ENCODE measurements at places on chromosomes 6 and 20.
A peak's percentile ranks its signal among the peaks of the same experiment; 100 is the strongest.

GRCh38 chr6:167397712-167398111 lies 72.8 kb downstream of the TTLL2 start:
- DNase-seq = no peak

- no peak for DNase-seq
Observed at GRCh38 chr20:10047427-10047826, 12.6 kb downstream of the ANKEF1 start.

- DNase-seq = no peak
Observed at GRCh38 chr6:29760328-29760727, 37.1 kb downstream of the HLA-F start.

DNA sequence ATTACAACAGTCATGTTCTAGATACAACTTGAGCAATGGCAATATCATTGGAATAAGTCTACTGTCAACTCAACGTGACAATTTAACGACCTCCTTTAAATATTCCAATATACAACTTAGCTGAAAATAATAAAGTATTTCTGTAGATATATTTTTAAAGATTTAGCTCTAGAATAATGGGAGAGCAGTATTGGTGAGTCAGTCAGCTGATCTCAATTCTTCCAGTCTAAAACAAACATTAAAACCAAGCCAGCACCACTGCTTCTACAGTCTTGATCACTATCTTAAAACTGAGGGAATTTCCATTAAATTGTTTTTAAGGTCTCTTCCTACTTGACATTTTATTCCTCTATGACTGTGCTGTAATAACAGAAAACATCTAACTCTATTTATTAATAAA lies 38.2 kb downstream of the NOL7 start:
- DNase-seq = peak; percentile 22

GRCh38 chr6:10373642-10374359 lies 41.1 kb downstream of the TFAP2A start:
- DNase-seq = no peak

DNA sequence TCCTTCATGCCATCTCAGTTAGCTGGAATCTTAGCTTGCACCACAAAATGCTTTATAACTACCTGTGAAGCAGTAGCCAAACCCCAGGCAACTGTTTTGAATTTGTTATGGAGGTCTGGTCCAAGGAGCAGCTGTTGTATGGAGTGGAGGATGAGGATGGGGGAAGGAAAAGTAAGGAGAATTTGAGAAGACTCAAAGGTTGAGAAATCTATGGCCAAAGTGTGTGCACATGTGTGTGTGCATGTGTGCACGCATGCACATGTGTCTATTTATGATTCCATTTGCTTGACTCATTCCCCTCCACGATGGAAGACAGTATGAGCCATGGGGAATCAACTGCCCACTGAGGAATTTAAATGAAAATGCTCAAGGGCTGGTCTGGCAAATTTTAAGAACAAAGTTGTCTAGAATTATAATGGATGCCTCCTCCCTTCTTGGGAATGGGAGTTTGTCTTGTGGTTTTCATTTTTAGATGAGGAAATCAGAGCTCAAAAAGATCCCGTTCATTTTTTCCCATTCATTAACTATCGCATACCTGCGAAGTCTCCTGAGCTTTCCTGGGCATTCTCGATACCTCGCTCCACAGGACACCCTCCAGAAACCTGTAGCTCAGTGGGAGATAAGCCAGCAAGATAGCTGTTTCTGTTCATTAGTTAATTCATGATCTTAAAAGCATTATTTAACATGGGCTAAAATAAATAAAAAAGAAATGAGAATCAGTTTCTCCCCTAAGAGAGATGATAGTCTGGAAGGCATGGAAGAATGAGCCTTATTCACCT lies 152.3 kb upstream of the NEDD9 start:
- DNase-seq = no peak

- peak; percentile 92 for DNase-seq
Observed at GRCh38 chr6:150169609-150170008, 26.8 kb downstream of the PPP1R14C start.

DNA sequence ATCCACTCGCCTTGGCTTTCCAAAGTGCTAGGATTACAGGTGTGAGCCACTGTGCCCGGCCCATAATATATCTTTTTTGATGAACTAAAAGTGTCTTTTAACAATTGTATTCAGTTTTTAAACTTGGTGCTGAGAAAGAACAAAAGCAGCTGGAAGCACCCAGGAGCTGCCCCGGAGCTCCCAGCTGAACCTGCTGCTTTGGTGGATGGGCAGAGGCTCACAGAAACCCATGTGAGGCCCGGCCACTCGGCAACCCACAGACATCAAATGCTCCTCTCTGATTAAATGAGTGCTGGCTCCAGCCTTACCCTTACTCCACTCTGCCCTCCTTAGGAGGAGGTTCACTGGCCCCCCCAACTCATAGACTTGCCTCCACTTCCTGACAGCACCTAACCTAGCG lies 59.4 kb upstream of the FRMD1 start:
- no peak for DNase-seq

- DNase-seq = no peak
Observed at GRCh38 chr6:145721144-145721543, 14.2 kb downstream of the EPM2A start.

DNA sequence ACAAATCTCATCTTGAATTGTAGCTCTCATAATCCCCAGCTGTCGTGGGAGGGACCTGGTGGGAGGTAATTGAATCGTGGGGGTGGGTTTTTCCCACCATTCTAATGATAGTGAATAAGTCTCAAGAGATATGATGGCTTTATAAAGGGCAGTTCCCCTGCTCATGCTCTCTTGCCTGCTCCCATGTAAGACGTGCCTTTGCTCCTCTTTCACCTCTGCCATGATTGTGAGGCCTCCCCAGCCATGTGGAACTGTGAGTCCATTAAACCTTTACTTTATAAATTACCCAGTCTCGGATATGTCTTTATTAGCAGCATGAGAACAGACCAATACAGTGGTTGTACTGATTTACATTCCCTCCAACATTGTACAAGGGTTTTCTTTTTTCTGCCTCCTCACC lies 69.7 kb downstream of the SUN5 start:
- DNase-seq = no peak

- no peak for DNase-seq
Observed at GRCh38 chr6:167526465-167527368, 201.8 kb downstream of the TTLL2 start.

- DNase-seq = no peak
Observed at GRCh38 chr6:157908369-157909281, 73.0 kb upstream of the SYNJ2 start.

DNA sequence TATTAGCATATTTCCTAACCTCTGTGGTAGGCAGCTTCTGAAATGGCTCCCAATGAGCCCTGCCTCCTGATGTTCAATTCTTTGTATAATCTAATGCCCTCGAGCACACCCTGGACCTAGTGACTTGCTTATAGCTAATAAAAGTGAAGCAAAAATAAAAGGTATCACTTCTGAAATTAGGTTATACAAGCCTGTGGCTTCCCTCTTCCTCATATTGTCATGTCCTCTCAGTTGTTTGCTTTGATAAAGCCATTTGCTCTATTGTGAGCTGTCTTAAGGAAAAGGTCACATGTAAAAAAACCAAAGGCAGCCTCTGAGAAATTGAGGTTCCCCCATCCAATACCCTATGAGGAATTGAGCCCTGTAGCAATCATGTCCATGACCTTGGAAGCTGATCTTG lies 442.1 kb upstream of the ADGRB3 start:
- DNase-seq = no peak

GRCh38 chr6:26124781-26125685 lies 37.8 kb downstream of the HFE start:
- peak; percentile 37 for DNase-seq

- no peak for DNase-seq
Observed at GRCh38 chr6:118905084-118905483, 11.1 kb downstream of the ASF1A start.

- DNase-seq = no peak
Observed at GRCh38 chr20:36181934-36182603, 27.5 kb downstream of the EPB41L1 start.

GRCh38 chr6:3875486-3875885 lies 26.3 kb downstream of the FAM50B start:
- DNase-seq = no peak

GRCh38 chr6:35590622-35591066 lies 77.9 kb upstream of the TULP1 start:
- DNase-seq = no peak

GRCh38 chr6:144561455-144562043 lies 276.4 kb downstream of the UTRN start:
- no peak for DNase-seq

Data from mammary epithelial cell (primary cell).